ENCODE measurements at places on chromosomes 13 and 19. TPM values are rescaled to one million over a fixed set of nuclear protein-coding genes. Genes with fewer than 3 reads are reported as not detected.

GRCh38 chr13:24922387-24922744 is 158.4 kb downstream of the RNF17 start:
- H3K27me3 ChIP-seq: no peaks in the 10 kb centered on the region
- no peaks in the 10 kb centered on the region for H3K36me3 ChIP-seq
- DNase-seq: no peak
- peaks cover 2% of the 10 kb centered on the region for H3K4me1 ChIP-seq
- peak overlapping the region; percentile 62 for H3K27ac ChIP-seq

DNA sequence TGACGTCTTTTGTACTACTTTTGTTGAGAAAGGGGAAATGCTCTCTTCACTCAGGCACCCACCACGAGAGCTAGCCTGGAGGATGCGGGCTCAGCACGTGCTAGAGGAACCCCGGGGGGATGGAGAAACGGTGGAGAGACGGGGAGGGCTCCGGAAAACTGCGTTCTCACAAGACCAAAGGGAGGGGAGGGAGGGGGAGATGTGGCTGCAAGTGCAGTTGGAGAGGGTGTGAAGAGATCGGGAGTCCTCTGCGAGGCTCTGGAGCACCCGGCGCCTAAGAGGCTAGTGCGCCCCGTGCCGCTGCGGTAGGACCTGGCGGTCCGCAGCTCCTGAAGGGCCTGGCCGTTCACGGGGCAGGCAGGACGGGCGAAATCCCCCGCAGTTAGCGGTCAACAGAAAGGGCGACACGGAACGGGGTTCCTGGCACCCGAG is 43.4 kb upstream of the XPO4 start:
- no peak overlapping the region for H3K27ac ChIP-seq
- H3K36me3 ChIP-seq: no peaks in the 10 kb centered on the region
- H3K4me1 ChIP-seq: no peaks in the 10 kb centered on the region
- no peaks in the 10 kb centered on the region for H3K27me3 ChIP-seq
- H3K4me3 ChIP-seq: peak overlapping the region; percentile 57

DNA sequence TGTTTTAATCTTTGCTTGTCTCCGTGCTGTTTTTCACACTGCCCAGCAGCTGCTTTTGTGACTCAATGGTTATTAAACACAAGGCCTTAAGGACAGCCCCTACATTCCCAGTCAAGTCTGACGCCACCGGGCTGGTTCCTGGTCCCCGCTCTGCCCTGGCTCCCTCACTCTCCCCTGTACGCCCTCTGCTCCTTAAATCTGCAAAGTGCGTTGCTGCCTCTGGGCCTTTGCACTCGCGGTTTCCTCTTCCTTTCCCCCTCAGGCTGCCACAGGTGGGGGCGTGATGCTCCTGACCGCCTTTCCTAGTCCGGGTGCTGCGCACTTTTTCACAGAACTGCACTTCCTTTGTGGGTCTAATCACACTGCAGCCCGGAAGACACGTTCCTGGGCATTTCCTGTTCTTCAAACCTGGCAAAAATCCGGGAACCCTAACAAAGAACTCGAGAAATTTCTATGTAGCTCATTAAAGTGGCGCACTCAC is 25.6 kb downstream of the NOSIP start:
- H3K27me3 ChIP-seq: no peaks in the 10 kb centered on the region
- no peak overlapping the region for H3K4me3 ChIP-seq
- H3K27ac ChIP-seq: no peak overlapping the region
- peaks cover 29% of the 10 kb centered on the region for H3K36me3 ChIP-seq
- H3K4me1 ChIP-seq: peaks cover 12% of the 10 kb centered on the region
- no peak for DNase-seq

DNA sequence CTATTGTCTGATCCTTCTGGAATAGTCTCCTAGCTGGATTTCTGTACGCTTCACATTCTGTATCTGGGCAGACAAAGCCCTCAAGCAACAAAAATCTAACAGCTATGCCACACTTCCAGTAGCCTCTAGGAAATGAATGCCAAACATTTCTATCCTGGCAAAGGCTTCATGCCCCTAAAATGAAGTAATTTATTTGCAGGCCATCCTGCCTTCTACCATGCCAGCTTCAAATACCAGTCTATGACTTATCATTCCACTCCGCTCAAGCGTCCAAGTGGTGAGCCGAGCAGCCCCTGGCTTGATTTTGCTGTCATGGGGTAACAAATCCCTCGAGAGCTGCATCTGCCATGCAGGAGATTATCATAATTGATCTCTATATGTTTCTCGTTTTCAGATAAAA is 86.9 kb downstream of the LHFPL6 start:
- no peaks in the 10 kb centered on the region for H3K36me3 ChIP-seq
- peaks cover 7% of the 10 kb centered on the region for H3K4me1 ChIP-seq
- no peak overlapping the region for H3K4me3 ChIP-seq
- no peaks in the 10 kb centered on the region for H3K27me3 ChIP-seq
- H3K27ac ChIP-seq: no peak overlapping the region

Gene SIGLEC7
- total RNA-seq: not detected

Gene SYNE4
- total RNA-seq: 20.8 TPM

DNA sequence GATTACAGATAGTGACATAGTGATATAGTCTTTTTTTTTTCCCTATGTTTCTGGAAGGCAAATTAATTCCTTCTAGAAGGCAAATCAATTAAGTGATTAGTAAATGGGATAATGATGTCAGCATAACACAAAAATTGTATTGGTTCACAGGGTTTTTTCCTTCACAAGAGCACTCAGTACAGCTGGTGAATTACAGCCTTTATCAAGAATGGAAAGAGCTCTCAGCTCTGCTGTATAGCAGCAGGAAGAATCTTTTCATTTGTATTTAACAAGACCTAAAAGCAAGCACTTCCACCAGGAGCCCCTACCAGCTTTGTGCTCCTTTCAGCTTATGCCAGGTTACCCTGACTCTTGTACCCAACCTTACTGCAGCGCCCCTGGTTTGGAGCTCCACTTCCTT is 90.8 kb downstream of the SERP2 start:
- H3K4me3 ChIP-seq: no peak overlapping the region
- DNase-seq: no peak
- H3K36me3 ChIP-seq: no peaks in the 10 kb centered on the region
- H3K27ac ChIP-seq: no peak overlapping the region

DNA sequence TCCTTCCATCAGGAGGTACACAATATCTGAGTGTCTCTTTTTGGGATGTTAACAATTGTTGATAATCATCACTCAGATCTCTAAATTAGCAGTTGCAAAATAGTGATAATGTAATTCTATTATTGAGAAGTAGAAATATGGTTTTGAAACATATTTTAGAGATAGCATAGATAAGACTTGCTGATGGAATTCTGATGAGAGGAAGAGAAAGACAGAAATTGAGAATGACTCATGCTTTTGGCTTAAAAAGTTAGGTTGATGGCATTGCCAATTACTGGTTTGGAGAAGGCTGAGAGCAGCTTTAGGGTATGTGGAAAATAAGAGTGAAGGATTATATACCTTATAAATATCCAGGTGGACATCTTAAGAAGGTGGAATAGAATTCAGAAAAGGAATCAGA is 106.4 kb upstream of the EDNRB start:
- H3K27me3 ChIP-seq: no peaks in the 10 kb centered on the region
- no peak overlapping the region for H3K4me3 ChIP-seq
- no peak overlapping the region for H3K27ac ChIP-seq
- no peaks in the 10 kb centered on the region for H3K36me3 ChIP-seq
- no peaks in the 10 kb centered on the region for H3K4me1 ChIP-seq

DNA sequence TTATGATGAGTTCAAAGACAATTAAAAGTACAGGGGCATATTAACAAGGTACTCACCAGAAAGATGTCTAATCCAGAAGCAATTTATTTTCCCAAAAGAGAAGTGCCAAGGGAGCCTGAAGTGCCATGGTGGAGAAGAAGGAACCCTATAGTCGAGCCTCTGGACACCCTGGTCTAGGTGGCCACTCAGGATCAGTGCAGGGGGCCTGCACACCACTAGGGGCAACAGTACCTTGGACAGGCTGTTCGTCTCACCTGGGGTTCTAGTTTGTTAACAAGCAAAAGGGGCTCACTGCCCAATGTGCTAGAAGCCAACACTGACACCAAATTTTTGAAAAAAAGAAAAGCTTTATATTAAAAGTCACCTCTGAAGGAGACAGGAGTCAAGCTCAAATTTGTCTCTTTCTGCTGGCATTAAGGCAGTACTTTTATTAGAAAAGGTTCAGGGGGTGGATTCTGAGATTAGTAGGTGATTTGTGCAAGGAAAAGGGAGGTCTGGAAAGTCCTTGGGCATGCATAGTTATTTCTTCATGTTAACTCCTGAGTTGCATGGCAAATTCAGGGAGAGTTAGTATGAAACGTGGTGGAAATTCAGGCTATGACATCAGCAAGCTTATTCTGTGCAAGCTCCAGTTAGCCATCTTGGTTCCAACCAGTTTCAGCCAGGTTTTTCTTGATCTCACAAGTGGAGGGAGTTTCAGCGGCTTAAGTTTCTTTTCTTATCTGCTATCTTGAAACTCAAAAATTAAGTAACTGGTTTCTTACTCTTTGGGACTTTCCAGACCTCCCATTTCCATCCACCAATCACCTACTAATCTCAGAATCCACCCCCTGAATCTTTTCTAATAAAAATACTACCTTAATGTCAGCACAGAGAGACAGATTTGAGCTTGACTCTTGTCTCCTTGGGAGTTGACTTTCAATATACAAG is 884 bp upstream of the CBY2 start:
- no peak for DNase-seq
- H3K27me3 ChIP-seq: no peaks in the 10 kb centered on the region
- H3K36me3 ChIP-seq: no peaks in the 10 kb centered on the region
- H3K4me1 ChIP-seq: no peaks in the 10 kb centered on the region

DNA sequence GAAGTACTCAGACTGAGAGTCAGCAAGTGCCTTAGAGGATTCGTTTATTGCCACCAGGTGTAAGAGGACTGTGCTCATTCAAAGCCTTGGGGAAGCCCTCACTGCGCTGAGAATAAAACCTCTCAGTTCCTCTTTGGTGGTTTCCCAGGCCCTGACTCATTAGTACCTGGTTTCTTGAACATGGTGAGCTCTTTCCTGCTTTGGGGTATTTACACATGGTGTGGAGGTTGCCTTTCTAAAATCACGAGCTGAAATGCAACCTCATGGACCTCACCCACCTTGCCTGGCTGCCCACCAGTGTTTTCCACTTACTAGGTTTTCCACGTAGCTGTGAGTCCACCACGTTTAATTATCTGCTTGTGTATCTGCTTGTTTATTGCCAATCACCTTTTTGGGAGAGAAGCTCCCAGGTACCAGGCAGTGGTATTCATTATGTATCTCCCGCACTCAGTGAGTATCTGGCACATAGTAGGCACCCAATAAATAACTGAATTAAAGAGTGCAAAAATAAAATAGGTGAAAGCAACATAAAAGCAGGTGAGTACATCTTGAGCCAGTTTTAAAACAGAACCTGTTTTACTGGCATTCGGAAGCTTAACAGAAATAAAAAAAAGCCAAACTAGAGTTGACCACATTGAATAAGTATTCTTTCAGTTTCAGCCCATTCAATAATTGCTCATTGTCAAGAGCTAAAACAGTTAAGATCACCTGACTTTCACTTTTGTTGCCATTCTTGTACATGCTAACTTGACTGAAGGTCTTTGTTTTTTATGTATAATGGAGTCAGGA is 533.0 kb downstream of the MYO16 start:
- no peak overlapping the region for H3K27ac ChIP-seq
- no peaks in the 10 kb centered on the region for H3K27me3 ChIP-seq
- DNase-seq: no peak
- H3K4me3 ChIP-seq: no peak overlapping the region

- no peaks in the 10 kb centered on the region for H3K36me3 ChIP-seq
- DNase-seq: no peak
- H3K27ac ChIP-seq: no peak overlapping the region
- H3K27me3 ChIP-seq: no peaks in the 10 kb centered on the region
- no peak overlapping the region for H3K4me3 ChIP-seq
- peaks cover 2% of the 10 kb centered on the region for H3K4me1 ChIP-seq
Measured at GRCh38 chr13:79171141-79172061, 234.7 kb downstream of the RBM26 start.

DNA sequence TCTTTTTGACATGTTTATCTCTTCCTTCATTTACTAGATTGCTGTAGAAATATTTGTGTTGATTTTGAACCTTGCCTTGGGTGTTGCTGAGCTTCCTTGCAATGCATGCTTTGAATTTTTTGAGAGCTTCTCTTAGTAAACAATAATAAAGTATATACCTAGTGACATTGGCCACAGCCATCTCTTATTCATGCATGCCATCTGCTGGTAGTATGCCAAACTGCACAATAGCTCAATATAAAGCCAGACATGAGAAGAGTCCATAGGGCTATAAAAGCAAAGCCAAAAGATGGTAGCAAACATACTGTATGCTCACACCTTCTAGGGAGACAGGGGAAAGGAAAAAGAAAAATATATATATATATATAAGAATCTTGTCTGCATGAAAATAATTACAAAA is 18.9 kb upstream of the ZSCAN5A start:
- H3K36me3 ChIP-seq: no peaks in the 10 kb centered on the region
- no peak overlapping the region for H3K4me3 ChIP-seq
- DNase-seq: peak; percentile 49
- no peaks in the 10 kb centered on the region for H3K4me1 ChIP-seq
- H3K27ac ChIP-seq: no peak overlapping the region

DNA sequence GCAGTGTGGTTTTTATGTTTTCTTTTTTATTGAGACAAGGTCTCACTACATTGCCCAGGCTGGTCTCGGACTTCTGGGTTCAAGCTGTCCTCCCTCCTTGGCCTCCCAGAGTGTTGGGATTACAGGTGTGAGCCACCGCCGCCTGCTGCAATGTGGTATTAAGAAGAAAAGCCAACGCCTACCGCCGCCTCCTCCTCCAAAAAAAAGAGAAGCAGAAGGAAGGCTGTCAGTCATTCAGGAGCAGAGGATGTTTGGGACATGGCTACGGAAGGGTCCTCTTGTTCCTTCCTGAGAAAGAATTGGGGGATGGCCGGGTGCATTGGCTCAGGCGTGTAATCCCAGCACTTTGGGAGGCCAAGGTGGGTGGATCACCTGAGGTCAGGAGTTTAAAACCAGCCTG is 1.2 kb downstream of the PPP1R37 start:
- DNase-seq: no peak
- H3K36me3 ChIP-seq: 0 out of 2 replicates have a peak, but pooled peaks cover 3% of the 10 kb centered on the region
- peak overlapping the region; percentile 97 for H3K4me3 ChIP-seq
- no peaks in the 10 kb centered on the region for H3K27me3 ChIP-seq

GRCh38 chr13:78334059-78334458 is 269.3 kb downstream of the POU4F1 start:
- H3K27ac ChIP-seq: no peak overlapping the region
- DNase-seq: no peak
- no peaks in the 10 kb centered on the region for H3K27me3 ChIP-seq
- no peaks in the 10 kb centered on the region for H3K36me3 ChIP-seq
- no peaks in the 10 kb centered on the region for H3K4me1 ChIP-seq

All from H1 (cell line).